ENCODE measurements at places on chromosomes 5 and 9.

- no peak for DNase-seq
Observed at GRCh38 chr5:102591650-102592049, 92.8 kb upstream of the SLCO6A1 start.

GRCh38 chr9:35481347-35481975, 8.4 kb upstream of the RUSC2 start:
- peak; percentile 83 for DNase-seq

DNA sequence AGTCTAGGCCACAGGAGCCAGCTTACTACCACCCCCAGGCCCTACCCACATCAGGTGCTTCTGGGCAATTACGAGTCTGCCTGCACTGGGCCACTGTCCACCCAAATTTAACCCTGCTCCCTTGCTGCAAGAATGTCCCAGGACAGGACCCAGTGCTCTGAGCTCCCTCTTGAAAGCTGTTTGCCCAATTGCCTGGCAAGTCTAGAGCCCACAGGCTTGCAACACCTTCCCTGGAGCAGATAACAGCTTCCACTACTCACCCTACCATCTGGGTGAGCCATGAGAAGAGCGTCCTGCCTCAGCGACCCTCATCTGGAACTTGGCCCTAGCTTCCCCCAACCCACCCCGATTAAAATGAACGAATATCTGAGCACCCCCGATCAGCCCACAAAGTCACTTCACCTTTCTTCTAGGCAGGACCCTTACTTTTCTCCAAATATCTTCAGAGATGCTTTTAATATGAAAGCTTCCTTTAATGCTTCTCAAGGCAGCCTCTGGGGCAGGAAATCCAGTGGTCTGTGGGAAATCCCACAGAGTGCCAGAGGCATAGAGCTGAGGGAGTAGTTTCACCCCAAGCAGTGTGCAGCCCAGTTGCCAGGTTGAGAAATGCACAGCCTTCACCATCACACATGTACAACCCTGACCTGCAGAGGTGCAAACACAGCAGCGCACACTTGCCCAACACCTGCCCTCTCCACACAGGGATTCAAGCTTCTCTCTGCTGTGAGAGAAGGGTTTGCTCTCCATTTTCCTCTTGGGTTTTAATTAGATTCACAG, 10.6 kb downstream of the ACSL6 start:
- DNase-seq: no peak

GRCh38 chr9:137760426-137760825, 117.2 kb upstream of the CACNA1B start:
- DNase-seq: no peak

DNA sequence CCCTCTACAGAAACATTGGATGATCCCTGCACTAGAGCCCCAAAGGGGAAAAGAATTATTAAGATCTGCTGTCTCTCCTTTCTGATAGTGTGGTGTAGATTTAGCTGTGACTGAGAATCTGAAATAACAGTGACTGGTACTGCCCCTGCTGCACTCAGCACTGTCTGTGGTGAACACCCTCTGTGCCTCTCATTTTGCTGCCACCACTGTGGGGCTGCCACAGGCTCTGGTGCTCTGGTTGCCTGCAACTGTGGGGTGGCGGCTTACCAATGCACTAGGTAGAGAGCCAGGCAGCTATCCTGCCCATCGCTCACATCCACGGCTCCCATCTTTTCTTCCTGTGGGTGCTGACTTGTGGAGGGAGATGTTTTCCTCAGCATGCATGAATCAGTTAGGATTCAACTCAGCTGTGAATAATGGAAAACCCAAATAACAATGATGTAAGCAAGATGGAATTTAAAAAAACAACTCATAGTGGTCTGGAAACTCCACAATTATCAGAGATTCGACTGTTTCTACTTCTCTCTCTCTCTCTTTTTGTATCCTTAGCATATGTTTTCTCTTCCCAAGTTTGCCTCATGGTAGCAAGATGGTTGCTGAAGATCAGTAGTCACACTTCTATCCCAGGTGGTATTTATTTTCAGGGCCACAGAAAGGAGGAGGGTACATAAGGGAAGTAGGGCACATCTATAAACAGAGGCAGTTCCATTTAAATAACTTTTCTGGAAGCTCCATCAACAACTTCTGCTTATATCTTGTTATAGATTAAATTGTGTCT, 99.8 kb upstream of the DAP start:
- no peak for DNase-seq

- no peak for DNase-seq
Observed at GRCh38 chr9:6302417-6302816, 25.8 kb upstream of the TPD52L3 start.

DNA sequence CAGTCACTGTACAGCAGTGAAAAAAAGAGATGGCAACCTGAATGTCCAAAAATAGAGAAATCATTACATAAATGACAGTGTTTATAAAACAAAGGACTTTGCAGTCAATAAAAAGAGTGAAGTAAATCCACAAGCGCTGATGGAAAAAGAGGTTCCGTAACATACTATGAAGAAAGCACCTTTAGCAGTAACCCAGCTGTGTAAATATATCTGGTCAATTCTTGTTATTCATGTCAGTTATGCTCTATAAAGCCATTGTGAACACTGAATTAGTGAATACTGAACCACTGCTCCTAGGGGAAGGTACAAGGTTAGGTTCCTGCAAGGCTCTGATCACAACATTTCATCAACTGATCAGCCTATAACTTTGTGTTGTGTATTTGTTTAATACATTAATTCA, 39.5 kb downstream of the CCNJL start:
- no peak for DNase-seq

DNA sequence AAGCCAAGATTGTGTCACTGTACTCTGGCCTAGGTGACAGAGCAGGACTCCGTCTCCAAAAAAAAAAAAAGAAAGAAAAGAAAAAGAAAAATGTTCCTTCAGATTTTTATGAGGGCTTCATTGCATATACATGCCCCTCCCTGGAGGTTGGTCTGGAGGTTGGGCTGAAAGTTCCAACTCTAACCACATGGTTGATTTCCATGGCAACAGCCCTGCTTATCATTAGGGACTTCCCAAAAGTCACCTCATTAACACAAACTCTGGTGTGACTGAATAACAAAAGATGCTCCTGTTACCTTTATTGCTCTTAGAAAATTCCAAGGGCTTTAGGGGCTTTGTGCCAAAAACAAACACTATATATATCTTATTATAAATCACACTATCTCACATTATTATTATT, 113.8 kb downstream of the TMC1 start:
- peak; percentile 70 for DNase-seq

DNA sequence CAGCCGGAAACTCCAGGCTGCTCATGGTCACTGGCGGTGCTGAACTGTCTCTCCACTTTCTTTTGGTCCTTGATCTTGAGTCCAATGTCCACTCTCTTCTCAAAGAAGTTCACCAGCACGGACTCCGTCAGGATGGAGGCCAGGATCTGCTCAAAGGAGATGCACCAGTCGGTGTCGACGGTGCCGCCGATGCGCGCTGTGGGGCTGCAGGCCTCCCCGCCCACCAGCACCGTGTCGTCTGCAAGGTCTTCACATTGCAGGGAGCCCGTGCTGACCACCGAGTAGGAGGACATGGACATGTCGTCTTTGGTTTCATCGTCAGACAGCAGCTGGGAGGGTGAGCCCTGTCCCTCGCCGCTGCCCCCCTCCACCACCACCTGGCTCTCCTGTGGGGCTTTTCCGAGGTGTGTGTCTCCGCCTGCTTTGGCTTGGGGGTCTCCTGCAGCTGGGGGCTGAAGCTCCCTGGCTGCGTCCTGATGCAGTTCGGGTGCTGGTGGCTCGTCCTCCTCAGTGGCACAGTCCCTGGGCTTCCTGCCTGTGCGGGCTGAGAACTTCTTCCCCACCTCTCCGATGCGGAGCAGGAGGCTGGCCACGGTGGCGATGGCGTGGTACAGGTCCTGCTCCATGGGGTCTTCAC, 5.0 kb upstream of the MRNIP start:
- no peak for DNase-seq

DNA sequence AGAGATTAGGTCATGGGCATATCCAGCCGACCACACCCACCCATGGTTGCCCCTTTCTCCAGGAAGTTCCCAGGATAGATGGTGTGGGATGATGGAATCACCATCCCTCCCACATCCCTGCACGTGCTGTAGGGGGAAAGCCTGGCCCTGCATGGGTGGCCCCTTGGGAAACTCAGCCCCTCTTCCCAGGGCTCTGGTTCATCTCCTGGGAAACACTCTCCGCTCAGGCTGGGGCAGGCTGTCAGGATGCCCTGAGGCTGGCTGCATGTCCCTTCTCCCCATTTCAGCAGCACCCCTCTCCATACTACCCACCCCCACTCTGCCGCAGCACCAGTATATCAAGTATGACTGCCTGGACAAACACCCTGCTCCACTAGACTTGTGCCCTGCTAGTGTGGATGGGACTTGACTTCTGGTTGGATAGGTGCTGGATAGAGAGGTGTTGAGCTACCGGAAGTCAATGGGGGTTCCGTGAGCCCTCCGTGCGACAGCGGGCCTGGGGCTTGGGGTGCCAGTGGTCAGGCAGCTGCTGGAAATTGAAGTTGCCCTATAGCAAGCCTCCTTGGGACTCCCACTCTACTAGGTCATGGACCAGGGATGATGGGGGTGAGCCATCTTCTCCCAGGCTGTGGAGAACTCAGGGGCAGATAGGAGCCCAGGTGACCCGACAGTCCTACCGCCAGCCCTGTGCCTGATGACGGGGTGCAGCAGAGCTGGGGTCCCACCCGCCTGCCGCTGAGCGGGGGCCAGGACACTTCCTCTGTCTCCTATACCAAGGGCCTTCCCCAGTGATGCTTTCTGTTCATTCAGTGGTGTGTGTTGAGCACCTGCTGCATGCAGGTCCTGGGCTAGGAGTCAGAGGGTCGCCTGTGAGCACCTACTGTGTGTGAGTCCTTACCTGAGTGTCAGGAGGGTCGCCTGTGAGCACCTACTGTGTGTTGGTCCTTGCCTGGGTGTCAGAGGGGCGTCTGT, 69.4 kb upstream of the COL5A1 start:
- peak; percentile 32 for DNase-seq

- no peak for DNase-seq
Observed at GRCh38 chr9:88653911-88654310, 118.9 kb downstream of the NXNL2 start.

GRCh38 chr5:78644741-78645300, 3.8 kb downstream of the LHFPL2 start:
- no peak for DNase-seq

DNA sequence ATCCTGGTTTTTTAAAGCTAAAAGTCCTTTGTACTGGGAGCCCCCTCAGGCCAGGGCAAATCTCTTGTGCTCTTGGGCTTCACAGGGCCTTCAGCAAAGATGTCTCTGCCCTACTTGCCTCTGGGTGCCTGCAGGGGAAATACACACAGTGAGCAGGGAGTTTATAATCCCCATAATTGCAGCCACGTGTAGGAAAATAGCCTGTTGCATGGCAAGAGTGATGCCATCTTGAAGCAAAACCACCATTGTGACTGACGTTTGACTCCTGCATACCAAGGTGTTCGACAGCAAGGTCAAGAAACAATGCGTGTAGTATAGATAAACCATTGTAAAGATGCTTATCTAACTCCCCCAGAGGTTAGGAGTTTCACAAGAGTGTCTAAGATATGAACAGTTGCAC, 11.4 kb upstream of the IL3 start:
- DNase-seq: no peak

DNA sequence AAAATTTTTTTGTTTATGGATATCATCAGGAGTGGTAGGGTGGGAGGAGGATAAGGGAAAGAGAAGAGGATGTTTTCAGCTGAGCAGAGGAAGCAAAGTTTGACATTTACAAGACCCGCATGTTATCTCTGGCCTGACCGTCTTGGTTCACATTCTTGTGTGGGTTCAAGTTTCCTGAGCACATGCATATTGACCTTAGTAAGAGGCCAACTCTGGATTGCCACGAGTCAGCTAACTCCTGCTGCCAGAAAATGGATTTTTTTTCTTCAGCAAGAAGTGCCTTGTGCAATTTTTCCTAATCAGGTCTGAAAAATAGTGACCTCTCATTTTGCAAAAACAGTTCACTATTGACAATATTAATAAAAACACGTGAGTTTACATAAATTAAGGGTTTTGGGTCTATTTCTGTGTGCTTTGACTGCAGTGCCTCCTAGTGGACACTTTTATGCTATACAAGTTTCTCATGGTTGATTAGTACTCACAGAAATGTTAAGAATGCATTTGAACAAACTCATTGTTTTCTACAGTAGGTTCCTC, 27.1 kb upstream of the BASP1 start:
- DNase-seq: no peak
